ENCODE measurements at places on chromosomes 16 and 17.

GRCh38 chr17:48352630-48353029 lies 77.4 kb downstream of the SKAP1 start:
- DNase-seq: peak; percentile 3

DNA sequence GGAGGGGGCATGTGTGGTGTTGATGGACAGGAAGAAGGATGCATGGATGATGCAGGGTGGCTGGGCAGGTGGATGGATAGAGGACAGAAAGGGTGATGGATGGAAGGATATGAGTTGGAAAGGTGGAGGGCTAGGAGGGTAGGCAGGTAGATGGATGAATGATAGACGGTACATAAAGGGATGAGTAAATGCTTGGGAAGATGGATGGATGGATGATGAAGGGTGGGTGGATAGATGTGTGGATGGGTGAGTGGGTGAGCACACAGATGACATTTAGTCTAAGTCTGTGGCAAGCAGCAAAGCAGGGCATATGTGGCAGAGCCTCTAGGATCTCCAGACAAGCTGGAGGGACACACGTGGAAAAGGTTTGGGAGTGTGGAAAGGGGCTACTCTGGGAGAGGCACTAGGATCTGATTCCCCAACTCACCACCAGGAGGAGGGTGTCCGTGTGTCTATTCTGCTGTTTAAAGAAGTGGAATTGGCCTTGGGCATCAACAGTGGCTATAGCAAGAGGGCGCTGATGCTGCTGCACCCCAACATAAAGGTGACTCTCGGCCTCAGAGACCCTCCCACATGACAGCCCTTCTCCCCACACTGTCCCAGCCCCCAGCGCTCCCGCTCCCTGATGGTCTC lies 8.2 kb downstream of the PLD2 start:
- no peak for DNase-seq

DNA sequence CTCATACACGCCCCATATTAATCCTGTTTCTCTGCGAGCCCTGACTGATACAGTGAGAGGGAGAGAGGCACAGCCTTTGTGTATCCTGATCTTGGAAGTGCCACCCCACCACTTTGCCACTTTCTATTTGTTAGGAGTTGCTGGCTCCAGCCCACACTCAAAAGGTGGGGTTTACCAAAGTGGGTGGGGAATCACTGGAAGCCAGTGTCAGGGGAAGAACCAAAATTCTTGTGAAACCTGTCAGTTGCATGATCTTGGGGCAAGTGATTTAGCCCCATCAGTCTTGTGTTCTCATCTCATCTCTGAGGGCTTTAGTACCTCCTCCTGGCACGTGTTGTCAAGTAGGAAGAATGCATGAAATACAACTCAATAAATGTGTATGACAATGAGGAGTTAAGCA lies 119.5 kb downstream of the SOX9 start:
- no peak for DNase-seq

GRCh38 chr17:80030730-80031410 lies 4.8 kb downstream of the TBC1D16 start:
- no peak for DNase-seq

- peak; percentile 57 for DNase-seq
Observed at GRCh38 chr17:29682987-29683386, 60.3 kb upstream of the CORO6 start.

DNA sequence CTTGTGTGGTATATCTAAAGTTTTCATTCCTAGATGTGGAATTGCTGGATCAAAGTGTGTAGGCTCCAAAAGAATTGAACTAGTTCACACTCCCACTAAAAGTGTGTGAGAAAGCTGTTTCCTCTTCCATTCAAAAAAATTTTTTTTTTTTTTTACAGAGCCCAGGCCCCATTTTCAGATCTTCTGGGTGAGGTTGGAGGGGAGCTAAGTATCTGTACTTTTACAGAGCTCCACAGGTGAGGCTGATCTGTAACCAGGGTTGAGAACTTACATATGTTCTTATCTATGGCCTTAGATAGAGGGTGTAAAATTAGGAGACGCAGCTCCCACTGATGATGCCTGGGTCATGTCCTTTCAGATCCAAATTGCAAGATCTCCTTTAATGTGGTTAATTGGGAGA lies 31.9 kb downstream of the HLF start:
- no peak for DNase-seq

GRCh38 chr16:70635336-70636016 lies 10.9 kb upstream of the IL34 start:
- DNase-seq: peak; percentile 71

GRCh38 chr16:50509521-50510341 lies 38.5 kb upstream of the NKD1 start:
- DNase-seq: peak; percentile 12

DNA sequence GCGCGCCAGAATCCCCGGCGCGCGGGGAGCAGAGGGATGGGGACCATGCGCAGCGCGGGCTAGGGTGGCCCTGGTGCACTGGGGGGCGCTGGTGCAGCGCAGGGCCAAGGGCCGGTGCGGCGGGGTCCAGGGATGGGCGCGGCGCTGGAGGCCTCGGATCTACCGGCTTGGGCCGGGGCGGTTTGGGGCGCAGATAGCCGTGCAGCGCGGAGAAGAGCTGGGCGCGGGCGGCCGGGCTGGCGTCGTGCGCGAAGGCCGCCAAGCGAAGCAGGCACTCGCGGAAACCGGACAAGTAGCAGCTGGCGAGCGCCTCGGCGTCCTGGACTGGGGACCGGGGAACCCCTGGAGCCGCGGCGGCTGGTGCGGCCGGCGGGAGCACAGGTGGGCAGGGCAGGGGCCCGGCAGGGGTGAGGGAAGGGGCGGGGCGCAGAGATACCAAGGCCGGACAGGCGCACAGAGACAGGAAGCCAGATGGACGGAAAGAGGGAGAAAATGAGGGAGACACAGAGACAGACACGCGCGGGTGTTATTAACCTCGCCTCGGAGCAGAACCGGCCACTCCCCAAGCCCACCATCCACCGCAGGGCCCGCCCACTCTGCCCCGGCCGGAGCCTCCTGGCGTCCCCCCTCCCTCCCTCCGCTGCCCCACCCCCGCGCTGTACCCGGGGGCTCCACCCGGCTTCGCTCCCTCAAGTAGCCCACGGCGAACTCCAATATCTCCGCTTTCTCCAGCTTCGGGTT lies 2.1 kb downstream of the HES7 start:
- peak; percentile 66 for DNase-seq

DNA sequence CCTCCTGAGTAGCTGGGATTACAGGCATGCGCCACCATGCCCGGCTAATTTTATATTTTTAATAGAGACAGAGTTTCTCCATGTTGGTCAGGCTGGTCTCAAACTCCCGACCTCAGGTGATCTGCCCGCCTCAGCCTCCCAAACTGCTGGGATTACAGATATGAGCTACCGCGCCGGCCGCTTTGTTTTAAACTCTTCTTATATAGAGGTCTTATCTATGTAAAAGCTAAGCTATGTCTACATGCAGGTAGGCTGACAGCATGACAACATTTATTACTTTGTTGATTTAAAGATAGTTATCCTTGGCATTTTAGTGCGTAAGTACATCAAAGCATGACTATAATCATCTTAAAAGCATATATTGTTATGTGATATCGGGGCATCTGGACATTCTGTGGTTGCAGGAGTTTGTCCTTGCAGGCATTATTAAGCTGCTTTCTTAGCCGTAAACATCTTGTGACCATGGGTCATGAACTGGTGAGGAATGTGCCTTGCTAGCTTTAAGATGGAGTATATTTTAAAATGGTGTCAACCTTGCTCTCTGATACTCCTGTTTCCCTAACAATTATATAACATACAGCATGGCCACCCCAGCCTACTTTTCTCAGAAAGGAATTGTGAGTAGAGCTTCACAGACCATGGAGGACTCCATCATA lies 45.8 kb upstream of the TAOK1 start:
- no peak for DNase-seq

GRCh38 chr17:44913676-44914075 lies 1.6 kb downstream of the GFAP start:
- no peak for DNase-seq

DNA sequence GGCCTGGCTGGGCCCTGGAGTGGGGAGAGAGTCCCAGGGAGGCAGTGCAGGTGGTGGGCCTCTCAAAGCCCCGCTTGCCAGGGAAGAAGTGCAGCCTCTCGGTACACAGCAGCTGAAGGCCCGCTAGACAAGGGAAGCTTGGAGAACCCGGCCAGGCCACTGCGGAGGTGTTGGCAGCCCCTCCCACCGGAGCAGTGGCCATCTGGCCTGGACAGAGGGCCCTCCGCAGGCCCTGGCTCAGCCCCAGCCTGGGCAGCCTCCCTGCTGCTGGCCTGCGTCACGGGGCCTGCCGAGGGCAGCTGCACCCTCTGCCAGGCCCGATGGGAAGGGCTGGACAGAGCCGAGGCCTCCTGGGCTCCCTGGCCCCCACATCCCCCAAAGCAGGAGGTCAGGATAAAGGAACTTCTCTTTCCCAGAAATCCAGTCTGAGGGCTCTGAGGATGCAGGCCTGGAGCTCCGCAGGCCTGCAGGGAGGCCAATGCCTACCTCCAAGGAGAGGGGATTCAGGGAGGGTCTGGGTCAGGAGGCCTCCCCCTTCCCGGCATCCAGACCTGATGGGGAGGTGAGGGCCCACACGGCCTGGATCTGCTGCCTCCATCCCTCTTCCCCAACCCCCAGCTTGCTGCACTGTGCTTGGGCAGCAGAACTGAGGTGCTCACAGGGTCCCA lies 4.3 kb downstream of the SPPL2C start:
- DNase-seq: no peak

- peak; percentile 24 for DNase-seq
Observed at GRCh38 chr16:457732-458400, 32.4 kb downstream of the RAB11FIP3 start.

Data from fibroblast of skin of right quadriceps (primary cell).